ENCODE measurements at places on chromosomes 2 and 18. TPM values are rescaled to one million over a fixed set of nuclear protein-coding genes. Genes with fewer than 3 reads are reported as not detected.

The TBR1 gene
- 0.09 TPM for total RNA-seq

The DOK6 gene
- not detected for total RNA-seq

The IGFBP5 gene
- total RNA-seq: 0.14 TPM

The PTRHD1 gene
- total RNA-seq: 52.6 TPM

The RBM44 gene
- 0.33 TPM for total RNA-seq

The LIMS4 gene
- total RNA-seq: 0.56 TPM

The FMNL2 gene
- 16.3 TPM for total RNA-seq

The ZDBF2 gene
- total RNA-seq: 1.2 TPM

The BMP10 gene
- not detected for total RNA-seq

The ASTL gene
- total RNA-seq: not detected

The GKN2 gene
- 3.5 TPM for total RNA-seq

The ARHGAP28 gene
- total RNA-seq: 0.05 TPM

The FKBP1B gene
- 9.2 TPM for total RNA-seq

The UCN gene
- total RNA-seq: 1.9 TPM

The CD8A gene
- 0.34 TPM for total RNA-seq

The HPCAL1 gene
- total RNA-seq: 121 TPM

The TM4SF20 gene
- 7.6 TPM for total RNA-seq

The RTTN gene
- total RNA-seq: 4.7 TPM

The SPHKAP gene
- total RNA-seq: not detected

The ACMSD gene
- total RNA-seq: not detected

The RAX gene
- total RNA-seq: not detected

The NEU2 gene
- total RNA-seq: not detected

The SALL3 gene
- not detected for total RNA-seq

The NEB gene
- total RNA-seq: 0.17 TPM

The KIF3C gene
- 52.5 TPM for total RNA-seq

The TUBB8B gene
- not detected for total RNA-seq

The CDH19 gene
- total RNA-seq: 1.3 TPM

The FIGN gene
- total RNA-seq: 1.7 TPM

The CD226 gene
- total RNA-seq: not detected
